ENCODE measurements at places on chromosomes 11 and 22. TPM values are rescaled to one million over a fixed set of nuclear protein-coding genes. Genes with fewer than 3 reads are reported as not detected.

The CCDC88B gene
- 40.0 TPM for total RNA-seq

The CCND1 gene
- total RNA-seq: 202 TPM

The KCNJ11 gene
- 4.3 TPM for total RNA-seq

DNA sequence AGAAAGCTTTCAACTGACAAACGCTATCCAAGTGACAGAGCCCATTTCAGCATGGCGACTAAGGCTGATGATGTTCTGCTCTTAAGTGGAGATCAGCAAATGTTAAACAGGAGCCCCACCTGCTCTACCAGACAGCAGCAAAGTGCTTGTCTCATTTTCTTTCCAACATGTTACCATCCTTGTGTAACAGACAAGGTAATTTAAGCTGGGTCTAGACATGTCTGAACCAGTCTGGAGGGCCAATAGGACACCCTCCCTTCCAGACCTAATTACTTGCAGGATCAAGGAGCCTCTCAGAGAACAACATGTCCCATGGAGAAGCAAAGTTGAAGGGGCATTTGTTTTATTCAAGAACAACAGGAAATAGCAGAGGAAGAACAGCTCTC, 3.9 kb upstream of the LMO2 start:
- peaks cover 55% of the 10 kb centered on the region for H3K4me1 ChIP-seq
- H3K27me3 ChIP-seq: no peaks in the 10 kb centered on the region
- peak overlapping the region; percentile 15 for H3K27ac ChIP-seq
- DNase-seq: no peak
- H3K36me3 ChIP-seq: no peaks in the 10 kb centered on the region

DNA sequence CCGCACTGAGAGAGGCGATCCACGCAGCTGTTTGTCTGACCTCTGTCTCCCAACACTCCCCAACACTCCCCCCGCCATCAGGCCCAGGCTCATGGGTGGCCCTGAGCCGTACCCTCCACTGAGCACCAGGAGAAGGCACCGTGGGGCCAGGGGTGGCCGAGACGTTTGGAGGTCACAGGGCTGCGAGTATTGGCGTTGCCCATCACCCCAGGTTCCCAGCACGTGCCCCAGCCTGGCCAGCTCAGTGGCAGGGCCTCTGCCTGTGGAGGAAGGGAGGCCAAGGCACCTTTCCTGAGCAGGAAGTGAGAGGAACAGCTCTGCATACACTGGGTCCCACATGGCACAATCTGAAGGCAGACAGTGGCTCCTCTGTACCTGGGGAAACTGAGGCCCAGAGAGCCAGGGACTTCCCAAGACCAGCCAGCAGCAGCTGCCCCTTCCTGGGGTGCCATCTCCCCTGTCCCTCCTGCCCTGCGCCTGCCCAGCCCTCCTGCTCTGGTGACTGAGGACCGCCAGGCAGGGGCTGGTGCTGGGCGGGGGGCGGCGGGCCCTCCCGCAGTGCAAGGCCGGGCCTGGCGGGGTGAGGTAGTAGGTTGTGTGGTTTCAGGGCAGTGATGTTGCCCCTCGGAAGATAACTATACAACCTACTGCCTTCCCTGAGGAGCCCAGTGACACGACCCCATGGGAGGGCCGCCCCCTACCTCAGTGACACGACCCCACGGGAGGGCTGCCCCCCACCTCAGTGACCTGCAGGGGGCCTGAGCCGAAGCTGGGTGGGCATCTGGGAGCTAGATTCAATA, 37.0 kb upstream of the PPARA start:
- no peaks in the 10 kb centered on the region for H3K27me3 ChIP-seq
- H3K4me3 ChIP-seq: no peak overlapping the region
- peaks cover 53% of the 10 kb centered on the region for H3K36me3 ChIP-seq
- peak overlapping the region; percentile 36 for H3K27ac ChIP-seq

Data from lower lobe of right lung (tissue), 2 donors.